NCI-H510A treated with DMSO at 0.1 percent for 48 hours (cell line): ENCODE measurements at places on chromosomes 7 and 10.

- peak; percentile 18 for DNase-seq
Measured at GRCh38 chr7:24052572-24053260, 231.3 kb upstream of the NPY start.

GRCh38 chr10:27815846-27816245 is 70.2 kb upstream of the MKX start:
- no peak for DNase-seq

- no peak for DNase-seq
Measured at GRCh38 chr7:17463511-17464085, 165.1 kb downstream of the AHR start.

DNA sequence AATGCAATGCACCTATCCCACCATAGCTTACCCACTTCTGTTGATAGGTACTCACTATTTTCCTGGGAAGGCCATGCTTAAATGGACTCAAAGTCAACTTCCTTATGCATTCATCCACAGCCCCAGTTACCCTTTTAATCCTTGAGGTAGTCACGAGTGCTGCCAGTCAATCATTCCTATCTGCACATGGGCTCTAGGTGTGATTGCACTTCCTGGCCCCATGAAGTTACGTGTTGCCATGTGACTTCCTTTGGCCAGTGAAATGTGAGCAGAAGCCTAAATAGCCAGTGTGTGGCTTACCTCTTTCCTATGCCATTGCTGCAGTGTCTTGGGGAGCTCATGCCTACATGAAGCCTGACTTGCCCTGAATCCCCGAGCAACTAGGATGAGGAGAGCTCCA is 23.5 kb upstream of the EIF5AL1 start:
- no peak for DNase-seq

DNA sequence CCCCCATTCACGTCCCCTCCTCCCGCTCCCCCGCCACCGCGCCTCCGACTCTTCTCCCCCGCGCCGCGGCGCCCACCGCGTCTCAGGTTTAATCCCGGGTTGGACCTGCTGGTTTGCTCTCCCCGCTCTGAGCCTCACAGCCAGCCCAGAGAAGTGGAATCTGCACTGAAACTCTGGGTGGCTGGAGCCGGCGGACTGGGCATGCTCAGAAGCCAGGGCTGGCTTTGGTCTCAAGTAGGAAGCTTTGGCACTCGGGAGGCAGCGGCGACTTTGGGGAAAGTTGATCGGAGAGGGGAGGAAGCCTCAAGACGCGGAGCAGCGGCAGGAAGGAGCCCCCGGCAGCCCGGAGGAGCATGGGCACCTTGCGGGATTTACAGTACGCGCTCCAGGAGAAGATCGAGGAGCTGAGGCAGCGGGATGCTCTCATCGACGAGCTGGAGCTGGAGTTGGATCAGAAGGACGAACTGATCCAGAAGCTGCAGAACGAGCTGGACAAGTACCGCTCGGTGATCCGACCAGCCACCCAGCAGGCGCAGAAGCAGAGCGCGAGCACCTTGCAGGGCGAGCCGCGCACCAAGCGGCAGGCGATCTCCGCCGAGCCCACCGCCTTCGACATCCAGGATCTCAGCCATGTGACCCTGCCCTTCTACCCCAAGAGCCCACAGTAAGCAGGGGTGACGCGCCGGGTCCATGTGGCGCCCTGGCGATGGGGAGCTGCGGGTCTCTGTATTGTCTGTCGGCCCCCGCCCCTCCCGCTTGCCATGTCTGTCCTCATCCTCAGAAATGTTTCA is at the start of gene PRKG1:
Gene PRKG1, plus strand, starts transcription at position 250 of the 791 bp plus-strand sequence.
- peak; percentile 41 for DNase-seq
